ENCODE measurements at places on chromosomes 6 and 20. TPM values are rescaled to one million over a fixed set of nuclear protein-coding genes. Genes with fewer than 3 reads are reported as not detected.
A peak's percentile ranks its signal among the peaks of the same experiment; 100 is the strongest.

- ATAC-seq = no peak
These were observed 46.2 kb downstream of the MYB start for GRCh38 chr6:135227349-135227748.

DNA sequence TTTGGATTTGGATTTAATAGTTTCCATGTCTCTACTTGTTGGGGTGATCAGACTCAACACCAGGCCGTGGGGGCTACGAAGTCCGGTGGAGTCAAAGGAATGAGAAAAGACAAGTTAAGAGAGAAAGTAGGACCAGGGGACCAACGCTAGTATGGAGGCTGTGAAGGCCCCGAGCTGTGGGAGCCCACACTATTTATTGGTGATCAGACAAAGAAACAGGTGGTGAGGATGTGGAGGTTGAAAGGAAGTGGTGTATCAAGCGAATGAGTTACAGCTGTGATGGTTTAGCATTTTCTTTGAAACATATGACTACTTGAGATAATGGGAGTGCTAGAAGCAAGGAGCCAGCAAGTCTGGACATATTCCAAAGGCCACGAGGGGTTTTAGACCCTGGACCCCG lies 62.4 kb downstream of the AKAP7 start:
- ATAC-seq = no peak

DNA sequence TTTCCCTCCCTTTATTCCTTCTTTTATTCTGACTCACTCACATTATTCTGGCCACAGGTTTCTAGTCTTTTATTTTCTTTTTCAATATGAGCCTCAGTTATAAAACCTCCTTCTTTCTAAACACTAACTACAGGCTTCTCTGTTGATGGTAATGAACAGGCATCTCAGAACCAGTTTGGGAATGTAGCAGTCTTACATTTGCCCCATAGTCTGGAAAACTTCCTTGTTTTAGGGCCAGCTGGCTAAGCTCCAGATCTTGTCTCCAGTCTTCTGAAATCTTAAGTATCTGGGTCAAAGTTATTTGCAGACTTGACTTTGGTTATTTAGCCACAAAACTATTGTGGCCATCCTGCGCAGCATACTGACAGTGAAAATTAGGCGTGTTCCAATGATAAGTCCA lies 97.0 kb upstream of the MAN1A1 start:
- ATAC-seq = peak; percentile 20

- ATAC-seq = no peak
These were observed 73.7 kb upstream of the EXOC2 start for GRCh38 chr6:766625-767024.

- no peak for ATAC-seq
These were observed 220.0 kb upstream of the ZFP64 start for GRCh38 chr20:52411611-52412010.

DNA sequence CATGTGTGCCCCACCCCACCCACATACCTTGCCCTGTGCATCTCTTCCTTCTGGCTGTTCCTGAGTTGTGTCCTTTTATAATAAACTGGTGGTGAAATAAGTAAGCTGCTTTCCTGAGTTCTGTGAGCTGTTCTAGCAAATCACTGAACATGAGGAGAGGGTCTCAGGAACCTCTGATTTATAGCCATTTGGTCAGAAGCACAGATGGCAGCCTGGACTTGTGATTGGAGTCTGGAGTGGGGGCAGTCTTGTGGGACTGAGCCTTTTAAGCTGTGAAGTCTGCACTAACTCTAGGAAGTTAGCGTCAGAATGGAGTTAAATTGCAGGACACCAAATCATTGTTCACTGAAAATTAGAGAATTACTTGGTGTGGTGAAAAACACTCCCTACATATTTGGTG lies 245.4 kb downstream of the LRFN2 start:
- ATAC-seq = no peak

DNA sequence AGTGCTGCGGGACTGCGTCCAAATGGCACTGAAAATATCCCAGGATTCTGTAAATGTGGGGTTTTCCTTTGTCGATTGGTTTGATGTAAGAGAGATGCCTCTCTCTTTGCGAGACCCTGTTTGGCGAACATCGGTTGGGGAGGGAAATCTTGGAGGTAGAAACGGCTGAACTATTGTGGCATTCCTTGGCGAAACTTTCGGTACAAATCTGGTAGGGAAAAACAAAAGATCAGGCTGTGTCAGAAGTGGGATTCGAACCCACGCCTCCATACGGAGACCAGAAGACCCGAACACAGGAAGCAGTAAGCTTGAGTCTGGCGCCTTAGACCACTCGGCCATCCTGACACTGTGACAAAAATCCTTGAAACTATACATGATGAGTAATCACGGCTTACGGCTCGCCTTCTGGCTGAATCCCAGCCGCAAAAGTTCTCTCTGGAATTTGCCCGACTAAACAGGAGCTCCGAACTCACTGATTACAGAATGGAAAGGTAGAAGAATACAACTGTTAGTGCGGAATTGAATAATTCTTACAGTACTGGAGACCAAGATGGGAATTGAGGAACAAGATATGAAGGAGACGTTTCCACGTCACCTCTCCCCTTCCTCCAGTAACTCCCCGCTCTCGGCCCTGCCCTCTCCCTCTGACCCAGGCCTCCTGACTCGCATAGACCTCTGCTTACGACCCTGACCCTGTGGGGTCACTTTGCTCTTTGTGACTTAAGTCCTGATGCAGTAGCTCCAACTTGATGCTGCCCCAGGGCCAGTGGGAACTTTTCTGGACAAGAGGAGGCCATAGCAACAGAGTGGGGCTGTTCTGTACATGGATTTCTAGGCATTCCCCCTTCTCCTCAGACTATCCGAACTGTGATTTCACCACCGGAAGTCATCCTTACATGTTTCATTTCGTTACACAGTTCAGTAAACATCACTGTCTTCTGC lies 132.8 kb upstream of the ZNF184 start:
- ATAC-seq = peak; percentile 53

DNA sequence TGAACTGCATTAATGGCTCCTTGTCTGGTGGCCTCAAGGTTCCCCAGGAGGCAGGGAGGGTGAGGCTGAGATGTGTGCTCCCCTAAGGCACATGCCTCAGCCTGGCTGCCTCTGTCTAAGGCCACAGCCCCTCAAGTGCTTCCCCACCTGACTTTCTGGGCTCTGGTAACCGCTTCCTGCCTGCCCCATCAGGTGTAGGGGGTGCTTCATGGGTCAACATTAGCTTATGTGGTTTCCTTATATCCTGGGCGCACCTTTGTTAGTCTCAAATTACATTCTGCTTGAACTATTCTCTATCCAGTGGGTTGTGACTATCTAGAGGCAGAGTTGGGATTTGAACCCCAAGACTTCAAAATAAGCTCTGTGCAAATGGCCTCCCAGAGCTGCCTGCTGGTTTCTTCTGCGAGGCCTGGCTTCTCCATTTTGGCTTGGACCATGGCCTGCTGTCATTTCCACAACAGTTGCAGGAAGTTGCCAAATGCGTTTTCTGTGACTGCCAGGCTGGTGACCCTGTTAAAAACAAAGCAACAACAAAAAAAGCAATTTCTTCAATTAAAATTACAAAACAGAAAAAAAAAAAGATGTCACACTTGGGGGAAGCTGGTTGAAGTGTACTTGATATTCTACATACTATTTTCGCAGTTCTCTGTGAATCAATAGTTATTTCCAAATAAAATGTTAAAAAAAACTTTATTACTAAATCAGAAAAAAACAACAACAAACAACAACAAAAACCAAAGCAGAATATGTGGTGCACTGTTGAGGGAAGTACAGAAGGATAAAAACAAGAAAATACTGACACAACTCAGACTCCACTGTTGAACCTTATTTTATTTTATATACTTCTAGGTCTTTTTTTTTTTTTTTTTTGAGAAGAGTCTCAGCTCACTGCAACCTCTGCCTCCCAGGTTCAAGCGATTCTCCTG lies 20.0 kb upstream of the ZNFX1 start:
- peak; percentile 11 for ATAC-seq

GRCh38 chr6:158996856-158997255 lies 3.1 kb downstream of the RSPH3 start:
- ATAC-seq = no peak

DNA sequence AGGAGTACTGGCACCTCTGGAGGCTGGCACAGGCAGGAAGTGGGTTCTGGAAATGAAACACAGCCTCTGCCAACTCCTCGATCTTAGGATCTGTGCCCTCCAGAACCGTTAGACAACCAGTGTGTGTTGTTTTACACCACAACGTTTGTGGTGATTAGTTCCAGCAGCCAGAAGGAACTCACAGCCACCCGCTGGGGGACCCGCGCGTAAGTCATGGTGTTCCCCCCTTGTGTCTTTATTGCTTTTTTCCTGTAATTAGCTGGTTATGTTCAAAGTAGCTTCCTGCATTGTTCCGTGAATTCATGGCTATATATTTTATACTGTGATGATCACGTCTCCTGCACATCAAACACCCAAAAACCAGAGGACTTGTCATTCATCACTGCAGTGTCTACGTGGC lies 117.4 kb downstream of the RNASET2 start:
- no peak for ATAC-seq

Gene PSMB1
- 117 TPM for total RNA-seq

Gene CST5
- not detected for total RNA-seq
